Hindlimb muscle (tissue), 1 donor: ENCODE measurements at places on chromosomes 16 and 17. TPM values are rescaled to one million over a fixed set of nuclear protein-coding genes. Genes with fewer than 3 reads are reported as not detected.

GRCh38 chr16:3030222-3031212 is 6.2 kb downstream of the BICDL2 start:
- DNase-seq: no peak

BRIP1 gene
- polyA plus RNA-seq: 4.3 TPM

PABPN1L gene
- not detected for polyA plus RNA-seq

DNA sequence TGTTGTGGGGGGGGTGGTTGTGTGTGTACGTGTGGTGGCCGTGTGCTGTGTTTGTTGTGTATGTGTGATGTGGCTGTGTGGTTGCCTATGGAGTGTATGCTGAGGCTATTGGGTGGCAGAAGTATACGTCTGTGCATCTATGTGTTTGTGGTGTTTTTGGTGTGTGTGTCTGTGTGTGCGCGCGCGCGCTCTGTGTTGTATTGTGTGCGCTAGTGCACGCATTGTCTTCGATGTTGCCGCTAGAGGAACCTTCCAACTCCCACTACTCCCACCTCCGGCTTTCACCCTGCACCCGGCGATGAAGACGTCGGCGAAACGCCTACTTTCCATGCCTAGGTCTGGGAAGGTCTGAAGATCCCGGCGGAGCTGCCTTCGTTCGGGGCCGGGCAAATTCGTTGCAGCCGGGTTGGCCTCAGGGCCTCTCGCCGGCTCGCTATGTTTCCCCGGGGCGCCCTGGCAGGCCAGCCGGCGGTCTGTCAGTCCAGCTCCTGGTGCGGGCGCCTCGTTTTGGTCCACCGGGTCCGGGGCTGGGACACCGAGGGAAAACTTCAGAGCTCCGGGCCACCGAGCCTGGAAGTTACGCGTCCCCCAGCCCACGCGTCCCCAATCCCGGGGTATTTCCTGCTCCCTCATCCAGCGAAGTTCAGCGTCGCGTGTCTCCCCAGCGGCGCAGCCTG is 5.2 kb upstream of the DLX4 start:
- peak; percentile 15 for DNase-seq

DNA sequence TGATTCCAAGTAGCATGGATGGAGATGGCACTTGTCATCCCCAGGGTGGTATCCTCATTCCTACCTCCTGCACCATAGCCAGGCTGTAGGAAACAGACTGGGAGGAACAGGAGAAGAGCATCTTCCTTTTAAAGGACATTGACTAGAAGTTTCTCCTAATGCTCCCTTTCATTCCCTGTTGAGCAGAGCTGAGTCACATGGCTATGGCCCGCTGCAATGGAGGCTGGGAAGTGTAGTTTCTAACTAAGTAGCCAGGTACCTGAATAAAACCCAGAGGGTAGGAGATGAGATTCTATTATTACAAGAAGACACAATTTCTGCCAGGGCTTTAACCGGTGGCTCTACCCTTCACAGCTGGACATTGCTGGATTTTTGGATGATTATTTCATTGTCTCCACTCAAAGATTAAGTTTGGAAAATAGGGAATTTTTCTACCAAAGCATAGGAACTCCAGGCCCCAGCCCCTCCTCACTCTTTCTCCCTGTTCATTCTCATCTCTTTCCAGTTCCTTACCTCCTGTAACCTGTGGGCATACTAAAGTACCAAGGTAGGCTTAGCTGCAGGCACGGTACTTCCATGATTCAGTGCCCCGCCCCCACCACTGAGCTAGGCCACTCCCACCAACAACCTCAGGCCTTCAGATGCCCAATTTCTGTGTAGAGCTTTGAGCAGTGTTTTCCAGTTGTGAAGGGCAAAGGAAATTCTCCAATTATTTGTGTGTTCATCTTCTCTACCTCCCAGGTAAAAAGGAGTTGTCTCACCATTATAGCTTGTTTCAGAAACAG is 378.3 kb downstream of the CDH13 start:
- no peak for DNase-seq

UBALD2 gene
- 27.3 TPM for polyA plus RNA-seq

DNA sequence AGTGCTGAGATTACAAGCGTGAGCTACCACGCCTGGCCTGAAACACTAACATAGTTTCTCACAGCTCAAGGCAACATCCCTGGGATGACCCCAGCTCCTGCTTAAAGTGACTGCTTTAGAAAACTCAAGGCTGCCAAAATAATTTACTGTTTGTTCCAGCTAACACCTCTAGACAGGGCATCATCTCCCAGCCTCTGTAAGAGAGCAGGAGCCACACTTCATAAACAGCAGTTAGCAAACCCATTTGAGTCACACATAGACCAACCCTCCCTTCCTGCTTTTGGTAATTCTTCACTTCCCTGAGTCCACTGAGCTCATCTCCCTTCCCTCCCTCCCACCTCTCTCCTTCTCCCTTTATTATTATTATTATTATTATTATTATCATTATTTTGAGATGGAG is 201.3 kb downstream of the XYLT1 start:
- DNase-seq: no peak

DNA sequence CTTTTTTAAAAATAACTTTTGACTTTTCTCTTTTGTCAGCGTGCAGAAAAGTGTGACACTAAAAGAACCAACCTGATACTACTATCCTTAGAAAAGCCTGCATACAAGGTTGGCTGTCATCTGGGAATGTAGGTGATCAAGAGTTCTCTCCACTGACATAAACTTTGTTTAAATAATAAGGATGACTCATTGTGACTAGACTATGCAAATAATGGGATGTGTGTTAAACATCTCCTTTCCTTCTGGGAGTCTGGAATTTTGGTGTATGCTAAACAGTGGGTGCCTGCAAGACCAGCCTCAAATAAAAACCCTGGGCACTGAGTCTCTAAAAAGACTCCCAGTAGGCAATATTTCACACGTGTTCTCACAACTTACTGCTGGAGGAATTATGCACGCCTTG is 373.4 kb downstream of the CNTNAP4 start:
- DNase-seq: no peak

PIK3R6 gene
- 5.4 TPM for polyA plus RNA-seq

GRCh38 chr17:60292697-60293096 is 99.2 kb downstream of the USP32 start:
- no peak for DNase-seq

UTS2R gene
- 12.6 TPM for polyA plus RNA-seq

ERAL1 gene
- 44.0 TPM for polyA plus RNA-seq

KIF19 gene
- polyA plus RNA-seq: 2.0 TPM

NF1 gene
- polyA plus RNA-seq: 23.0 TPM

DNA sequence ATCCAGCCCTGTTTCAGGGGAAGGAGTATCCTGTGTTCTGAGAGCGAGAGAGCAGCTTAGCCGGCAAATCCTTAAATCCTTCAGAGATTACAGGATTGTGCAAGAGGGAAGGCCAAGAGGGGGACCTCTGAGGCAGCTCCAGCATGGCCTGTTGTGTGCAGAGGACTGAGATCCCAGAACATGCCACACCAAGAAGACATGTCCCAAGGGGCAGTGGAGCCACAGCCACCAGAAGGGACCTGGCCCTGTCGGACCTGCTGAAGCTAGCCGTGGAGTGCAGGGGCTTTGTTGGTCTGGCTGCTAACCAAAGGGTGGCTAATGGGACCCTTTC is 1.6 kb upstream of the MRC2 start:
- DNase-seq: no peak

GRCh38 chr17:57732062-57732461 is 13.0 kb downstream of the CCDC182 start:
- no peak for DNase-seq

DNA sequence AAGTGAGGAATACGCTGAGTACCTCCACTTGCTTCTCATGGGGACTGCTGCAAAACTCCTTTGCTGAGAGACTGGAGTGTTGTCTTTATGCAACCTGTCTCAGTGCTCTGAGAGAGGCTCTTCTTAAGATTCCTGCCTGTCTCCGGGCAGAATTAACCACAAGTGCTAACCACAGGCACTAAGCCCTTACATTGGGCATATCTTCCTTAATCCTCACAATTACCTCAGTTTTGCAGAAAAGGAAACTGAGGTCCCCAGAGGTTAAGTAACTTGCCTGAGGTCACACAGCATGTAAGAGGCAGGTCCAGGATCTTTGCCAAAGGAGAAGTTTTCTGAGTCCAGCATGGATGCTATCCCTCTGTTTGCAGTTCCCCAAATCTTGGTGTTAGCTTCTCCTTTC is 86.0 kb downstream of the GP2 start:
- DNase-seq: no peak

GRCh38 chr16:63787014-63787413 is 1334.8 kb downstream of the CDH11 start:
- DNase-seq: no peak

PCYT2 gene
- polyA plus RNA-seq: 11.5 TPM

PRCD gene
- 4.6 TPM for polyA plus RNA-seq

DNA sequence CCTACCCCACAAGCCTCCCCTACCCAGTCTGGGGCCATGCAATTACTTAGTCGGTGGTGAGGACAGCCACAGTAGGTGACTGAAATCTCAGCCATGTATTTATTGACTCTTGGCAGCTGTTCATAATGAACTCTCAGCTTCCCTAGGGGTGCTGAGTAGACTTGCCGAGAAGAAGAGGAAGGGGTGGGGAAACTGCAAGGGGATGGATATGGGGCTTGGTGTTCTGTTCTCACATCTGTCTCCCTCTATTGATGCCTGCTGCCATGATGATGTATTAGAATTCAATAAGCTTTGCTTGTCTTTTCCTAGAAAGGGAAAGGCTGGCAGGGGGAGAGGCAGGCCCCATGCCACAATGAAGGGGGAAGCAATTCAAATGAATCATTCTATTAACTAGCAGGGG is 112.9 kb downstream of the GP2 start:
- DNase-seq: no peak

DNA sequence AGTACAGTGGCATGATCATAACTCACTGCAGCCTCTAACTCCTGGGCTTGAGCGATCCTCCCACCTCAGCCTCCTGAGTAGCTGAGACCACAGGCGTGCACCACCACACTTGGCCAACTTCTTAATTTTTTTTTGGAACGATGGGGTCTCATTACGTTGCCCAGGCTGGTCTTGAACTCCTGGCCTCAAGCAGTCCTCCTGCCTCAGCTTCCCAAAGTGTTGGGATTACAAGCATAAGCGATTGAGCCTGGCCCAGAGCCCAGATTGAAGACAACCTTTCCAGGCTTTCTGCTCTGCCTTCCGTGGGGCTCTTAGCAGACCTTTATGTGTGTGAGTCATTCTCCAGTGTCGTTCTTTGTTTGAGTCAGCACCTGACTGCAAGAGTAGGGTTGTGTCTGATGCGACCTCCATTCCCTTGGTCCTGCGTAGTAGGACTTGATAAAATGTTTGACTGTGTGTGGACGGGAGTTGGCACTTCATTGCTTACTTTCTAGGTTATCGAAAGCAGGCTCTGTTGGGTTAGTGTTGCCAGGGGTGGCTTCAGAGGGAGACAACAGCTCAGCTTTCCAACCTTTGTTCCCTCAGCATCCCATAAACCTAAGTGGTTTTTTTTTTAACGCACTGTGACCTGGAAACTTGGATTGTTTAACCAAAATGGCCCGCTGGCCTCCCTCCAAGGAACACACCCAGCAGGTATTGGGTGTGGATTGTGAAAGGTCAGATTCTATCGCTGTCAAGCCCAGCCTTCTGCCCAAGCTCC is 26.4 kb downstream of the EEF2K start:
- DNase-seq: no peak

CLEC18A gene
- polyA plus RNA-seq: 0.68 TPM

DNA sequence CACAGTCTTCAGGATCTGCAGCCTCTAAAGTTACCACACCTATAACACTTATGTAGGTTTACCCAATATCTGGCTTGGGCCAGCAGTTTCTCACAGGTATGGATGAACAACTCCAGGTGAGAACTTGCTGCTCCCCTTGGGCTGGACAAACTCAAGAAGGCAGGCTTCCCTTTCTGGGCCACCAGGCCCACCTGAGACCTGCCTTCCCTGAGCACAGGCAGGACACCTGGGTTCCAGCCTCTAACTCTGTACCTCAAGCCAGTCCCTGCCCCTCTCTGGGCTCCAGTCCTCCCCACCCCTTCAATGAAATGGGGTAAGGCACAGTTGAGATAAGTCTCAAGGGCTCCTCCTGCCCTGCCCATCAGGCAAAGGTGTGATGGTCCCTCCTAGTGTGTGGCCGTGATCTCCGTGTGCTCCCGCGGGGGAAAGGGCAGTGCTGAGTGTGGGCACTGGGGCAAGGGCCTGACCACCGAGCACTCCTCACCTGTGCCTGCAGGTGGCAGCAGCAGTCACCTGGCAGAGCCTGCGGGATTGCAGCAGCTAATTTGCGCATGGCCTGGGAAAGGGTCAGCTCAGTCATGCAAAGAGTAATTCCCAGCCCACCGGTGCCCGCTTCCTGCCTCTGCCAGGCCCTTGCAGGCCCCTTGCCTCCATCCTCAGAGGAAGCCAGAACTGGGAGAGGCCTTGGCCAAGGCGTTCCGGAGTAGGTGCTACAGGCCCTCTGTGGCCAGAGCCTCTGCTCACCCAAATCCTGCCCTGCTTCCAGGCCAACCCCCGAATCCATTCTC is 28.2 kb upstream of the ADGRG1 start:
- DNase-seq: no peak

TMEM88 gene
- 32.6 TPM for polyA plus RNA-seq

DNA sequence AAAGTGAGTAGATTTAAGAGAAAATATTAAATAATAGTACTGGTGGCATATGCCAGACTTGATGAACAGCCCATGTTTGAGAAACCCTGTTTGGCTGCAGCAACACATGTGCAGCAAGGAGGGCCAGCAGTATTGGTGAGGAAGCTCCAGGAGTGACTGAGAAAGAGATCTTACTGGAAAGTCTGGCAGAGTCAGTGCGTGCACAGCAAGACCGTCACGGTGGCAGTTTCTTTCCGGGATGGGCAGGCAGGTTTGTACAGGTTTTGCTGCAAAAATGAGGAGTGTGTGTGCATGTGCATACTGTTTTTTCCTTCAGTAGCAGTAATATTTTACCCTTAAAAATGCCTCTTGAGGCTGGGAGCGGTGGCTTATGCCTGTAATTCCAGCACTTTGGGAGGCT is 41.4 kb downstream of the KSR1 start:
- DNase-seq: no peak

DNA sequence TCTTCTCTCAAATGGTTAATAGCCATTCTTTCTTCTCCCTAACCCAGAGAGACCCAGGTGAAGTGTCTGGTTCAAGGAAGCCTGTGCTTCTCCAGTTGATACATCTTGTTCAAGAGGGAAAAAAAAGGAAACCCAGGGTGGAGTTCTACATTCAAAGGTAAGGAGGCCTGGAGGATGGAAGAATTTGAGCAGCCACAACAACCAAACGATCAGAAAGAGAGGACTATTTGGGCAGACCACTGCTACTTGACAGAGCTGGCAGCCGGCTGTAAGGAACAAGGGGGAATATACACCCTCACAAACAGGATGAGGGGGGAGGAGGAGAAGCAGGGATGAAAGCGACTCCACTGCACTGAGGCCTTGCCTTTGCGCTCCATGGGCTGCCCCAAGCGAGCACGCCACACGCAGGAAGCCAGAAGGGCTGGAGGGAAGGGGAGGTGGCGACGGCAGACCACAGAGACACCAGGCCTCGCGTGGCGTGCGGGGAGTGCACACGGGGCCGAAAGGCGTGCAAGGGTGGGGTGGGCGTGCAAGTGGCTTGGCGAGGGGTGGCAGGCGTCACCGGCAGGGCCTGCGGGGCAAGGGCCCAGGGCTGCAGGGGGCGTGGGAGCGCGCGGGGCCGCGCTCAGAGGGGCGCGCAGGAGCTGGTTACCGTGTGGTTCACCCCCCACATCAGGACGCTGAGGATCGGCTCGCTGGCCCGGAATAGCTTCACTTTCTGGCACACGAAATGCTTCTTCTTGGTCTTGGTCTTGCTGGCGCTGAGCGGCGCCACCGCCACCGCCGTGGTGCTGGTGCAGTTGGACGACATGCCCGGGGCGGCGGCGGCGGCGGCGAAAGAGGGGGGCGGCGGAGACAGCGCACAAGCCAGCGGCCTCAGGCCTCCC is 499 bp downstream of the PIP4K2B start:
- DNase-seq: peak; percentile 48
